ENCODE measurements at places on chromosomes 2 and 18. TPM values are rescaled to one million over a fixed set of nuclear protein-coding genes. Genes with fewer than 3 reads are reported as not detected.

GRCh38 chr2:159961037-159961436 is 101.4 kb downstream of the PLA2R1 start:
- no peak for DNase-seq

Gene FER1L5
- total RNA-seq = under 0.01 TPM

Gene SH3BP4
- 16.0 TPM for total RNA-seq

Gene ELOA2
- total RNA-seq = not detected

Gene PAX3
- total RNA-seq = not detected

DNA sequence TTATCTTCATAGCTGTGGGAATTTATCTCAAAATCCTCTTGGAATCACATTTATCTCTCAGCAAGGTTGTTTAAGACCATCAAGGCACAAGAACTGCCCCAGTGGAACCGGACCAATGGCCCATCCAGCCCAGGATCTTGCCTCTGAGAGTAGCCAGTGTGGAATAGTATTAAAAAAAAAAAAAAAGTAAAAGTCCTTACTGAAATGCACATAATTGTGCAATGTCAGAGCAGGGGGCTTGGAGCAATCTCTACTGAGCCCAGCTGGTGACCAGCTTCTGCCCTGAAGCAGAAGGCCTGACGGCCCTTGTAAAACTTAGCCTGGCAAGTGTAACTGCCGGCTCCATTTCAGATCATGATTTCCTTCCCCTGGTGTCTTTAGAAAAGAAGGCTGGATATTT is 355.6 kb upstream of the PIK3C3 start:
- DNase-seq = no peak

DNA sequence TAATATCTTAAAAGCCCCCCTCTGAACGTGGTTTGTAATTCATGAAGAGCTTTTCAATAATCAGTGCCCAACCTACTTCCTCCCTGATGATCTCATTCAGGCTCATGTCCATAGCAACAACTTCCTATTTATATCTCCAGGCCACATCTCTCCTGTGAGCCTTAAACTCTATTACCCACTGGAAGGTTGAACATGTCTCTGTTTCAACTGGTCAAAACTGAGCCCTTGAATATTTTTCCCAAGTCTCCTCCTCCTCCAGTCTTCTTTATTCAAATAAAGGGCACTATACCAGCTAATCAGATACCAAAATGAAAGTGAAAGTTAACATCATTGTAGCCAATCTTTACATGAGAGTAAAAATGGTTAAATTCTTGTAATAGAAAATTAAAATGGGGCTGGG is 63.7 kb upstream of the ITGA4 start:
- DNase-seq = no peak

GRCh38 chr2:5609201-5609600 is 83.0 kb upstream of the SOX11 start:
- DNase-seq = no peak

DNA sequence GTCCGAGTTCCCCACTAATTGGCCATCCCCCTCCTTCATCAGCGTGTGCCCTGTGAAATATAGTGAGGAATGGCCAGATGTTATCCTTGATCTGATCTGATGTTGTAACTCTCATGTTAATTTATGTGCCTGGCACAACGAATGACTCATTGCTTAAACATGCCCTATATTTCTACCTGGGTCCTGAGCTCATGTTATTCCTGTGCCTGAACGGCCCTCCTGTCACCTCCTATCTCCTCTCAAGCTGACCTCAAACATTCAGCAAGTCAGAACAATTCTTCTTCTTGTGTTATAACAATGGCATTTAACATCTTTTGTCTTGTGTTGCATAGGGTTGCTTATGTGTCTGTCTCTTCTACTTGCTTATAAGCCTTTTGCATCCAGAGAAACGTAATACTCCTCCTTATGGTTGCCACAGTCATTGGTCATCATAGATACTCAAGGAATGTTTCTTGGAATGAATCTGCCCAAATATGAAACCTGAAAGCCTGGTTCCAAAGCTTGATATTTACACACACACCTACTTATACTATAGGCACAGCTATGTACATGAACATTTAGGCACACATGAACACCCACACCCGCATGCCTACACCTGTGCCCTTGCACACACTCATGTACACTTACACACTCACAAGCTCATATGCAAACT is 80.2 kb upstream of the PHLPP1 start:
- no peak for DNase-seq

- no peak for DNase-seq
Observed at GRCh38 chr2:174344716-174345461, 10.1 kb downstream of the SP9 start.

- DNase-seq = no peak
Observed at GRCh38 chr2:238494573-238494961, 67.8 kb downstream of the ASB1 start.

DNA sequence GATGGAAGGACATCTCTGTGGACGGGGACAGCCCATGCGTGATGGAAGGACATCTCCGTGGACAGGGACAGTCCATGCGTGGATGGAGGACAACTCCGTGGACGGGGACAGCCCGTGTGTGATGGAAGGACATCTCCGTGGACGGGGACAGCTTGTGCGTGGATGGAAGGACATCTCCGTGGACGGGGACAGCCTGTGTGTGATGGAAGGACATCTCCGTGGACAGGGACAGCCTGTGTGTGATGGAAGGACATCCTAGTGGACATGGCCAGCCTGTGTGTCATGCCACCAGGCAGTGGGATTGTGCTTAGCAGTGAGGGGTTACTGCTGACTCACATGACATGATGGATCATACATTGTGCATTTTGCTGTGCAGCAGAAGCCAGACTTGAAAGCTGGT is 30.0 kb upstream of the NFATC1 start:
- no peak for DNase-seq

- DNase-seq = no peak
Observed at GRCh38 chr18:51383116-51383515, 185.6 kb upstream of the MEX3C start.

Gene CNTNAP5
- 1.4 TPM for total RNA-seq

Gene STAT4
- 0.68 TPM for total RNA-seq

DNA sequence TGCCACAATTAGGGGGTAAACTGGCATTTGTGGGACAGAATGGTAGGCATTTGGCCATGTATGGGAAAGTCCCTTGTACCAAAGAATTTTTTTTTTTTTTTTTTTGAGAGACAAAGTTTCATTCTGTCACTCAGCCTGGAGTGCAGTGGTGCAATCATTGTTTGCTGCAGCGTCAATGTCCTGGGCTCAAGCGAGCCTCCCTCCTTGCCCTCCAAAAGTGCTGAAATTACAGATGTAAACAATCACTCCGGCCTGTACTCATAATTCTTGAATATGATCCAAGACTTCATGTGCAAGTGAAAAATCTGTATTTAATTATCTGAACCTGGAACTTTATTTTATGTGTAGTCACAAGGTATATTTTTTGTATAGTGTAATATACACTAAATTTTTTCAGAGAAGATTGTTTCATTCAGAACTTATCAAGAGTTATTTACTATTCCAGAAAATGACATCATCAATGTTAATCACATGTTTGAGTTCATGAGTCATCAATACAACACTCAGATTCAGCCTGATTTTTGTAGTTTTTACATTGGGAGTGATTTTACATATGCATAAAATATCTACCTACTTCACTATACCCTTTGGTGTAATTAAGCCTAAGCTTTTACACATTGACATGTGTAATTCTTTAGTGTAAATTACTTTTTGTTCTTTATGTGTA is 138.7 kb upstream of the L3MBTL4 start:
- DNase-seq = no peak

Gene GKN1
- total RNA-seq = not detected

Gene MTERF4
- total RNA-seq = 18.9 TPM

Gene PIAS2
- total RNA-seq = 30.0 TPM

GRCh38 chr2:226652369-226652768 is 147.3 kb downstream of the IRS1 start:
- no peak for DNase-seq

GRCh38 chr2:68009526-68009925 is 53.3 kb downstream of the C1D start:
- no peak for DNase-seq

Gene C2orf80
- total RNA-seq = not detected

GRCh38 chr2:176830362-176830761 is 382.2 kb upstream of the HNRNPA3 start:
- DNase-seq = no peak

DNA sequence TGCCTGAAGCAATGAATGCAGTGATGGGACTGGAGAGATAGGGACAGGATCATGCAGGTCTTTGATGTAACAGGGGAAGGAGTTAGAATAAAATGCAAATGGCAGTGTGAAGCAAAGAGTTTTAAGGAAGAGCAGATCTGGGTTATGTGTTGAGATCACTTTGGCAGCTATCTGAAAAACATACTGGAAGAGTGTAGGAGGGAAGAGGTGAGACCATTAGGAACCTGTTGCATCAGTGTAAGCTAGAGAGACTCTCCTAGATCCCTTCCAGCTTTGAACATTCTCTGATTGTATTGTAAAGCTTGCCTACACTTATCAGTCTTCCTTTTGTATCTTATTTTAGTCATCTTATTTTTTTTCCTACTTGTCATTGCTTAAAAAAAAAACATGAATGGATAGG is 10.5 kb downstream of the ACVR2A start:
- no peak for DNase-seq

DNA sequence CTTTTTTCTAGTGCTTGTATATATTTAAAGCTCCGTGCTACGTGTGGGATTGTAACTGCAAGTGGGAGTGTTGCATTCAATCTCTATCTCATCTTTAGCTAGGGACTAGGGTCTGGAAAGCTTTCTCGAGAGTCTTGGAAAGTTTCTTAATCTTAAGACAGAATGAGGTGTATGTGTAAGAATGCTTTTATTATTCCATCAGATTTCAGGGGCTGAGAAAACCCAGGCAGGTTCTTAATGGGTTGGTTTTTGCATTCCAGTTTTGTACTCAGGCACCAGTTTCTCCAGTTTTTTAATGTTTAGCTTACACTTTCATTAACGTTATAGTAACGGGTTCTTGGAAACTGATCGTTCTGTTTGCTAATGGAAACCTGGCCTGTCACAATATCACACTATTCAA is 20.3 kb downstream of the MRPL19 start:
- no peak for DNase-seq

- no peak for DNase-seq
Observed at GRCh38 chr2:240326886-240327285, 108.6 kb upstream of the GPC1 start.

DNA sequence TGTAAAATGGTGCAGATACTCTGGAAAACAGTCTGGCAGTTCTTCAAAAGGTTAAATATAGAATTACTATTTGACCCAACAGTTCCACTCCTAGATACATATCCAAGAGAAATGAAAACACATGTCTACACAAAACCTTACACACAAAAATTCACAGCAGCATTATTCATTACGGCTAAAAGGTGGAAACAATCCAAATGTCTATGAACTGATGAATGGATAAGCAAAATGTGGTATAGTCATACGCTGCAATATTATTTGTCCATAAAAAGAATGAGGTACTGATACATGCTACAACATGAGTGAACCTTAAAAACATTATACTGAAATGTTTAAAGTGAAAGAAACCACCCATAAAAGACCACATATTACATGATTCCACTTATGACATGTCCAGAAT is 4.0 kb downstream of the CYP27C1 start:
- no peak for DNase-seq

- DNase-seq = no peak
Observed at GRCh38 chr2:227822416-227823003, 8.9 kb downstream of the CCL20 start.

DNA sequence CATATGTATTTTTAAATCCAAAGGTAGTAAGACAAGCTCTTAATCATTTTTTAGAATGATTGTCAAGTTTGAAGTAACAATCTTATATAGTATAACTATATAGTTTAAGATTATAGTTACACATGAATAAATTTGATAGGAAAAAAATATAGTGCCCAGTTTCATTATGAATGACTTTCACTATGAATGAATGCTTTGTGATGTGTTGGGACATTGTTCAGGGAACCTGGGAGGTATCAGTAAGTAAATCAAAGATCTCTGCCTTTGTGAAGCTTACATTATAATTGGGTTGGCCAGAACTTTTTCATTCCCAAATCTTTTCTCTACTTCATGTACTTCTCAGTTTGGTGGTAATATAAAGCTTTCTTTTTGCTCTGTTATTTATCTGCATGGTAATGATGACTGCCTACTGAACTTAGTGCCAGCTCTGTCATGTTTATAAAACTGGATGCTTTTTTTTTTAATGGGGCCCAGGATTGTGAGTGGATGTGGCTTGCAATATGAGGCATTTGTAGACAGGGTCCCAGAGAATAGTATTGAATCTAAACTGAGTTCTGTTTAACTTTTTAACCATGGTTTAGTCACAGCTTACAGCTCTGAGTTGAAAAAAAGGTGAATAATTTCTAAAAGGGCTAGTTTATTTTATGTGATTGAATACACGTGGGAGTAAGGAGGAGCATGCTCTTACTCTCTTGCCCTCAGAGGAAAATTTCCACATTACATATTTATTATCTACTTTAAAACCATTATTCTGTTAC is 23.3 kb downstream of the GLS start:
- no peak for DNase-seq

GRCh38 chr2:237923481-237924163 is 43.2 kb upstream of the UBE2F start:
- DNase-seq = peak; percentile 93
